ENCODE measurements at places on chromosomes 2 and 18.

GRCh38 chr2:190838492-190838910 lies 42.1 kb upstream of the GLS start:
- DNase-seq = no peak

DNA sequence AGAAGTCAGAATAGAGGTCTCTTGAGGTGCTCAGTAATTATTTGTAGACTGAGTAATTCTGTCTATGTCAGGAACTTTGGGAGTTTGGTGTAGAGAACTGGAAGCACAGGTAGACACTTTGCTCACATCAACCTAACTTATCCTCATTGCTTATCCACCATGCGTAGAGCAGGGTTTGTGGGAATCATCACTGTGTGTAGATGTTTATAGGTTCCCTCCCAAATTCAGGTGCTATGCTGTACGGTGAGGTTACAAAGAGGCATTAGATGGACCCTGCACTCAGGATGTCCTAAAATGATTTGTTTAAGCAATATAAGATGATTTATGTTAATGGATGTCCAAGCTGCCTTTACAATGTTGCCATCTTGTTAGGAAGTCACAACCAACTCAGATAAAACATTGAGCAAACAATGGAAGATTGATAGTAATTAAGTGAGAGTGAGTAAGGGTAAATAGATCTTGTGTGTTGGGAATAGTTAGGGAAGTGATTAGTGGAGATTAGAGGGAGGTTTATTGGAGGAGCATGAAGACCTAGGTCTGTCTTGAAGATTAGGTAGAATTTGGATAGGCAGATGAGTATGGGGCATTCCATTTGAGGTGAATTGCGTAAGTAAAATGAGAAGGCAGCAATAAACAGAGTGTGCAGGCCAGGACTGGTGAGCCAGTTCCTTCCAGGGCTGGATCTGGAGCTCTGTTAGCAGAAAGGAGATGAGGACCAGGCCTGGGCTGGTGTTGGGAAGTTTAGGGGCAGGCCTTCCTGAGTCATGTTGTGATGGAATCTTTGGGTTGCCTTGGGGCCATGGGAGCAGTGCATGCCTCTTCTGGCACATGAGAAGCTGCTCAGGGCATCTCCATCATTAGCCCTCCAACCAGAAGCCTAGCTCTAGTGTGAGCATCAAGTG lies 12.1 kb downstream of the EPAS1 start:
- DNase-seq = no peak

GRCh38 chr18:51537487-51537886 lies 340.0 kb upstream of the MEX3C start:
- peak; percentile 80 for DNase-seq

DNA sequence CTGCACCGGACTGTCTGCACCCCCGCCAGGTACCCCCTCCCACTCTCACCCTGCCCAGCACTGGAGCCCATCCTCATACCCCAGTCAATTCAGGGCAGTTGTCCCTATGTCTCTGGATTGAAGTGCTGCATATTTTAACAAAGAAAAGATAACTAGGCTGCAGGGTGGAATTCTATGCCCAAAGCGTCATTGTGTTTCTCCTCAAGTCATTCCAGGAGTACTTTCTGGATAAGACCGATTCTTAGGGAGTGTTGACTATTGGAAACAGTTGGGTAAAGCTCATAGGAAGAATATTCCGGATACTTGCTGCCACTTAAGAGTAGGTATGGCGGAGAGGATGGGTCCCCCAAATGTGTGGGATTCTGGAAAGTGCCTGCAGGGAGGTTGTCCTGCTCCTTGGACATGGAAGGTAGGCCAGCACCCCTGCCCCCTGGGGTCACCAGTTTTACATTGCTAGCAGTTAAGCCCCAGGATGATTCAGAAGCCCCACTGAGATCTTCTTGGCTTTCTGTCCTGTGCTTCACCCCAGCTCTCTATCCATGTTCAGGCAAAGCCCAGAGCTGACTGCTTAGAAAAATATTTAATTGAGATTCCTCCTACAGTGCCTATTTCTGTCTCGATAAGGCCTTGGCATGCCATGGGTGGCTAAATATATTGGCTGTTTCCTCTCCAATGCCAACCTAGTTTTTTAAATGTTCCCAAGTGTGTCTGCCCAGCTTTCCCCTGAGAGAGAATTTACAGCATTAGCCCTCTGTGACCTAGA lies 48.2 kb downstream of the RPL37A start:
- DNase-seq = no peak

GRCh38 chr2:200081236-200081635 lies 125.9 kb downstream of the MAIP1 start:
- peak; percentile 98 for DNase-seq

DNA sequence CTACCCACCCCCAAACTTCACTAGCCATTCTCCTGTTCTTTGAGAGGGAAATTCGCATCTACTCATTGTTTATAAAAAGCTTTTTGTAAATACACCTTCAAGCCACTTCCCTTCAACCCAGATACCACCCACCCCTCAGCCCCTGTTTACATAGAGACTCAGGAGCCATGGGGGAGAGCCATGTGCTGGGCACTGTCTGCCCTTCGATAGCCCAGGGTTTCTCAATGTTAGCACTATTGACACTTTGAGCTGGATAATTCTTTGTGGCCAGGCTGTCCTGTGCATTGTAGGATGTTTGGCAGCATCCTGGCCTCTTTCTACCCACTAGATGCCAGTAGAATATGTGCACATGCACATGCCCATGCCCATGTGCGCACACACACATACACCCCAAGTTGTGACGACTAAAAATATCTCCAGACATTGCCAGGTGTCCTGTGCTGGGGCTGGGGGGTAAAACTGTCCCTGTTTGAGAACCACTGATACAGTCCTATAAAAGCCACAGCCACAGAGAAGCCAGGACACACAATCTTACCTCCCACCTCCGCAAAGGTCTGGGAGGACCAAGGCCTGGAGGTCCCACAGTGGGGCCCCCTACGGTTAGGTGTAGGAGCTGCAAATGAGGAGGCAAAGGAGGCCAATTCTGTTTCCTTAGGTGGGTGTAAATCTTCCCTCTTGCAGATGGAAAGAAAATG lies 44.5 kb upstream of the ASPRV1 start:
- no peak for DNase-seq

- no peak for DNase-seq
These were observed 12.6 kb upstream of the CHN1 start for GRCh38 chr2:175017618-175018414.

GRCh38 chr2:211367711-211368110 lies 811.3 kb downstream of the CPS1 start:
- DNase-seq = no peak

DNA sequence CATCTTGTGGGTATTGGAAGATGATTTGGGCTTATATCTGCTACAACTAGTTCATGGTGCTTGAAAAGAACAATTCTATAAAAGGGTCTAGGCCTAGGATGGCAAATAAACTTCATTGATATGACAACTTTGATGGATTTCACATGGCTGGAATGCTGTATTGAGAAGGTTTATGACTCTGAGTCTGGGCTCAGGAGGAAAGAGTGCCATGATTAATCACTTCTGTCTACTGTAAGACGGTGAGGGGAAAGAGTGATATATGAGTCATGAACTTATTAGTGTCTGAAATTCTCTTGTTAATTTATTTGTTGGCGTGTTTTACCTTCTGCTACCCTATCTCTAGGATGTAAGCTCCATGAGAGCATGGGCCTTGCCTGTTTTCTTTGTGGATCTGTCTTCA lies 17.0 kb upstream of the ADCYAP1 start:
- DNase-seq = no peak

GRCh38 chr2:66813976-66814375 lies 379.1 kb downstream of the MEIS1 start:
- no peak for DNase-seq

DNA sequence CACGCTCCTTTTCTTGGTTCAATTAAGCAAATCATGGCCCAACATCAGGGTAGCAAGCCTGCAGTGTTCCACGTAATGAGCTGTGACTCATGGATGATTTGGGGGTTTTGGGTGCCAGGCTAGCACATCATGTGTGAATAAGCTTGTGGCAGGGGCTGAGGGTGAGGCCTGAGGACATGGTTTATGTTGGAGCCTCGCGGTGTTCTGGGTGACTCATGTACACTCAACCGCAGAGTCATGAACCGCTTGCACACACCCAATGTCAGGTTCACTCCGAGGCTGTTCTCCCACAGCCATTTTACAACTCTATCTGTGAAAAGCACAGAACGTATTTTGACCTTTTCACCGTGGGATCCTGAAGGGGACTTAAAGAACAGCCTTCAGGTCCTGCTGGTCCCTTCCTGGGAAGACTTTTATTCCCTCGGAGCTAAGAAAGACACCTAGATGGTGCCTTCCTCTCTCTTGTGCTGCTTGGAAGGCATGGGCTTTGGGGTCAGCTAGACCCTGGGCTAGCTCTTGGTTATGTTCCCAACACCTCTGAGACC lies 139.9 kb upstream of the ZEB2 start:
- no peak for DNase-seq

DNA sequence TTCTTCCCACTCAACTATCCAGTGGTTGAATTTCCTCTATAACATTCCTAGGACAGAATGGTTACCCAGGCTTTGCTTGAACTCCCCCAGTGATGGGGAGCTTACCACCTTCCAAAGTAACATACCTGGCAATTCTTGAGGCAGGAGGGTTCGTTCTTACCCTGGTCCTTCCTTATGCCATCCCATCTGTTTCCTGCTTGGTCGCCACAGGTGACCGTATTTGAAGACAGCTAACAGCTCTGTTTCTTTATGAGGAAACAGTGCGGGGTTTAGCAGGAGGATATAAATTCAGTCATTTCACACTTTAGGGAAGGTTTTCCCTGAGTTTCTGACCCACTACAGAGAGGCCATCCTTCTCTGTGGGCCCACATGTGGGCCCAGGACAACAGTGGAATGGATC lies 42.6 kb downstream of the FOSL2 start:
- no peak for DNase-seq

- DNase-seq = no peak
These were observed 36.1 kb upstream of the NDUFV2 start for GRCh38 chr18:9066358-9066757.

- peak; percentile 20 for DNase-seq
These were observed 66.5 kb downstream of the THNSL2 start for GRCh38 chr2:88236666-88237065.

GRCh38 chr2:180507028-180507427 lies 473.4 kb upstream of the UBE2E3 start:
- no peak for DNase-seq

DNA sequence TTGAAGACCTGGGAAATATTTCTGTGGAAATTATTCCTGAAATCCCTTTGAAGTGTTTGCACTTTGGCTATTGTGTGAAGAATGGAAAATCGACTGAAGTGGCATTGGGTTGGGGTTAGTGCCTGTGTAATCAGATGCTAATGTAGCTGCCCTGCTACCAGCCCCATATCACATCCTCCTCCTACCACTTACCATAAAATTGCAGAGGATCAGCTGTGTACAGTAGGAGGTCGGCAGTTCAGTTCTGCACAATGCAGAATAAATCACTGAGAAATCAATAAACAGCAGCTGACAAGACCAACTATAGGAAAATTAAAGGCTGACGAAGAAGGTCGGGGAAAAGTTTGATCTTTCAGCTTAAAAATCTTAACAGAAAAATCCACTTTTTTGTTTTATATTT lies 440.9 kb downstream of the PTPRM start:
- no peak for DNase-seq

- peak; percentile 1 for DNase-seq
These were observed 162.2 kb upstream of the BOD1L2 start for GRCh38 chr18:56984731-56985130.

- DNase-seq = peak; percentile 20
These were observed 93.9 kb downstream of the ACVR1 start for GRCh38 chr2:157782057-157782845.

DNA sequence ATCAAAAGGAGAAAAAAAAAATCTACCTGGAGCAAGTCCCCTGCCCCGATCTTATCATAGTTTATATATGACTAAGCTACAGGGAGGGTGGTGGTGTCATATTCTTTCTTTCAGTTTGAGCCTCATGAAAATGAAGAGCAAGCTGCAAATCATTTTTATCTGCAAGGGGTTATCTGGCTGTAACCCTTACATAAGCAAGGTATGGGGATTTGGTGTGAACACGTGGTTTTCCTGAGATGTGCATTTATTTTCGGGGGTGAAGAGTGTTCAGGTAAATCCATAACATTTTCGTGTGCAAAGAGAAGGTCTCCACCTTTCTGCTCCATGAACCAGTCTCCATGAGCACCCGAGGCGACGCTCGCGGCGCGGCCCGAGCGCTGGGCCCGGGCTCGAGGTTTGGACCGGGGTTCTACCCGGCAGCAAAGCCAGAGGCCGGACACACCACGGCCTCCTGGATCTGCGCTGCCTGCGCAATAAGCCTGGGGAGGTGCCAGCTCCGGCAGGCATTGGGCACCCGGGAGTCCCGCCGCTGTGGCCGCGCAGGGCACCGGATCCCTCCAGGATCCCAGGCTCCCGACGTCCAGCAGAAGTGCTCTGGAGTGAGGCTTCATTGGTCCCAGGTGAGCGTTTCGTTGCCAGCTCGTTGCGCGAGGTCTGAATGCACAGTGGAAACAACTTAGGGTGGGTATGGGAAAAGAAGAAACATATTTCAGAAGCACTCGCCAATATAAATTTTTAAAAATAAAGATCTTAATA lies 36.1 kb upstream of the GPD2 start:
- DNase-seq = peak; percentile 87

- no peak for DNase-seq
These were observed 15.0 kb upstream of the GPC1 start for GRCh38 chr2:240420206-240421104.

DNA sequence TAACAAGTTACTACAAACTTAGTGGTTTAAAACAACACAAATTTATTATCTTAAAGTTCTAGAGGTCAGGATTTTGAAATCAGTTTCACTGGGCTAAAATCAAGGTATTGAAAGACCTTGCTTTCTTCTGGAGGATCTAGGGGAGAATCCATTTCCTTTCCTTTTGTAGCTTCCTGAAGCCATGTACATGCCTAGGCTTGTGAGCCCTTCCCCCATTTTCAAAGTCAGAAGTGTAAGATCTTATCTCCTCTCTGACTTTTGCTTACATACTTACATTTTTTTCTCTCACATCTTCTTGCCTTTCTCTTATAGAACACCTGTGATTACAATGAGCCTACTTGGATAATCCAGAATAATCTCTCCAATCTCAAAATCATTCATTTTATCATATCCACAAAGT lies 78.7 kb upstream of the MBOAT2 start:
- DNase-seq = no peak

All from NCI-H82 (cell line).